Lung (tissue), 17 donors: ENCODE measurements at places on chromosomes 16 and 17. TPM values are rescaled to one million over a fixed set of nuclear protein-coding genes. Genes with fewer than 3 reads are reported as not detected.

CD300A gene
- 8.0 TPM for polyA plus RNA-seq

SLC35G6 gene
- not detected for polyA plus RNA-seq

MSLN gene
- polyA plus RNA-seq = 125 TPM

DNA sequence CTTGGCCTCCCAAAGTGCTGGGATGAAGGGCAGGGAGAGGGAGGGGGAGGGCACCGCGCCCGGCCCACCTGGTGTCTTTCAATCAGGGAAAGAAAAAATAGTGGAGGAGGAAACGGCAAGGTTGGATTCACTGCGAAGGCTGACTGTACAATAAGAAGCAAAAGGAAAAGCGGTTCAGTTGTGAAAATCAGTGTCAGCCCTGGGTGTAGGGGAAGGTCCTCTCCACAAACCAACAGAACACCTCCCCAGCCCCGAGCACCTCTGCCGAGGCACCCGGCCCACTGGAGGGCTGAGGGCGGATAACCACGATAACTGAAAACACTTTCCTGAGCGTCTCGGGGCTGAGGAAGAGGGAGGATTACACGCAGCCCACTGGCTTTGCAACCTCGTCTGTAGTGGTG, 1.4 kb upstream of the SPG7 start:
- no peak for DNase-seq

DNA sequence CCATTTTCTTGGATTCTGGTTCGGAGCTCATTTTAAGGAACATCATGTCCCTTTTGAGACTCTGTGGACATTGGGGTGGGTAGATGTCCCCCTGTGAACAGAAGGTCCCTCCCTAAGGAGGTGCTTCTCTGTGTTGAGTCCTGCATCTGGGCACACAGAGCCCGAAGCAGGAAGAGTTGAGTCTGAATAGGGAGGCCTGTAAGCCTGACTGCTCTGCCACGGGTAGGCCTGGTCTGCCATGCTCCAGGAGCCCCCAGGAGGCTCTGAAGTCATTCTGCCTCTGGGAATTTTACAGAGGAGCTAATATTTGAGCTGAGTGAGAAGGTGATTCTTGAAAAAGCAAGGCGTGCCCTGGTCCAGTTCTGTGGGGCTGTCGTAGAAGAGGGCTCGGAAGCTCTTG, 50.6 kb downstream of the TENT4B start:
- DNase-seq = no peak

DNA sequence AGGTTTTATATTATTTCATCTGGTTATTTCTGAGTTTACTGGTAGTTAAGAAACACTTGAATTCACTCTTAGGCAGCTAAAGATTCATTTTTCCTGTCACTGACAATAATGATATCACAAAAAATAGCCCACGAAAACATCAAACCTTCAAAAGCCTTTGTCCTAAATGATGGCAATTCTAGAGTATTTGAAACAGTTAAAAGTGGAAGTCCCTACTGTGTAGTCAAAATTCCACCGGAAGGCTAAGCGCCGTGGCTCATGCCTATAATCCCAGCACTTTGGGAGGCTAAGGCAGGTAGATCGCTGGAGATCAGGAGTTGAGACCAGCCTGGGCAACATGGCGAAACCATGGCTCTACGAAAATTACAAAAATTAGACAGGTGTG, 103.5 kb downstream of the HIC1 start:
- DNase-seq = no peak

GRCh38 chr17:5598457-5598856, 14.1 kb upstream of the NLRP1 start:
- no peak for DNase-seq

GRCh38 chr17:39700148-39700987, 504 bp downstream of the ERBB2 start:
- peak; percentile 93 for DNase-seq
